ENCODE measurements at places on chromosomes 2 and 18.

DNA sequence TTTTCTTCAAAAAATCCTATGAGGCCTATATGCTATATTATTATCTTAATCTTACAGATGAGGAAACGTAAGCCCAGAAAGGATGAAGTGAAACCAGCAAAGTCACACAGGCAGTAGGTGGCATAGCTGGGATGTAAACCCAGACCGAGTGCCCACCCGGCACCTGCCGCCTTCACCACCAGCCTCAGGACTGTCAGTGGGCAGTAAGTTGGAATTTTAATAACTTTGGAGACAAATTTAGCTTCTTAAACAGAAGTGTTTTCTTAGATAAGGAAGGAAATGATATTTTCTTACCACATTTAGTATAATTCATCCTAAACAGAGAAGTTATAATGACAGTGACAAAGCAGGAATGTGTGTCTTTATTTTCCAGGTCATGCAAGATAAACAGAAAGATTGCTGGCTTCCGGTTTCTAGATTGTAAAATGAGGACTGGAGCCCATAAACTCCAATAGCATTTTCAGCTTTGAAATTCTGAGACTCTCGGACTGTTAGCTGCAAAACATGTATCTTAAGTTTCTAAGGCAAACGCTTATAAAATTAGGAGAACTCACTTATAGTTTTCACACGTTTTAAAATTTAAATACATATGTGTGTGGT lies 59.3 kb downstream of the CD8B2 start:
- DNase-seq, result no peak

DNA sequence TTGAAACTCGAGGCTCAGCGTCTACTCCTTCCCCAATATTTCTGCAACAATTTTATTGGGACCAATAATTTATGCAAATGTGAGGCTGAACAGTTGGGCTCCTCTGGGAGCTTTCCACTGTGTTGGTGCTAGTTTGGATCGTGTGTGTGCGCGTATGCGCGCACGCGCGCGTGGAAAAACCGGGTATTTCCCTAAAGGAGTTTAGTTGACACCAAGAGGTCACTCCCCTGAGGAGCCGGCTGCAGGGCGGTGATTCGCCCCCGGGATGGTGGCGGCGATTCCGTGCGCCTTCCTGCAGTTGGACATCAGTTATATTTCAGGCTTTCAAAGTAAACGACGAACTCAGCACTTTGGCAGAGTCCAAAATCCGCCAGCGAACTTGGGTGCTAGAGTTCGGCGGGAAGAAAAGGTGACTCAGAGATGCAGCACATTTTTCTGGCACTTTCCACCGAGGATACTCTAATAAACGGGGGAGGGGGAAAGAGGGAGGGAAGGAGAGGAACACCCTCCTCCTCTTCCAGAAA lies 186.5 kb upstream of the FANCL start:
- peak; percentile 32 for DNase-seq

- DNase-seq, result peak; percentile 58
Observed at GRCh38 chr2:177758591-177759371, 313.8 kb downstream of the PDE11A start.

DNA sequence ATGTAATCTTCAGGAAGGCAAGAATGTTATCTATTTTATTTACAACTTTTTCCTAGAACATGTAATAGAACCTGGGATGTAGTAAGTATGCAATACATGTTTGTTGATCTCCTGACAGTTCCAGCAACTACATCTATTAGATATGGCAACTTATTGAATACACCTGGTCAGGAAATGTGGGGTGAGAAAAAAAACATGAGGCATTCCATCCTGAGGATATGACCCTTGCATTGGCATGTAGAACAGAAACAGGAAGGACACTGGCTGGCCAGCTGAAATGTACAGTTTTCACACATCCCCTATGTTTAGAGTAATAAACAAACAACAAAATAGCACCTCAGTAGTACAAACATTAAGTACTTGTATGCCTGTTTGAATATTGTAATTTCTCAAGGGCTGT lies 272.6 kb upstream of the NT5C1B start:
- no peak for DNase-seq

DNA sequence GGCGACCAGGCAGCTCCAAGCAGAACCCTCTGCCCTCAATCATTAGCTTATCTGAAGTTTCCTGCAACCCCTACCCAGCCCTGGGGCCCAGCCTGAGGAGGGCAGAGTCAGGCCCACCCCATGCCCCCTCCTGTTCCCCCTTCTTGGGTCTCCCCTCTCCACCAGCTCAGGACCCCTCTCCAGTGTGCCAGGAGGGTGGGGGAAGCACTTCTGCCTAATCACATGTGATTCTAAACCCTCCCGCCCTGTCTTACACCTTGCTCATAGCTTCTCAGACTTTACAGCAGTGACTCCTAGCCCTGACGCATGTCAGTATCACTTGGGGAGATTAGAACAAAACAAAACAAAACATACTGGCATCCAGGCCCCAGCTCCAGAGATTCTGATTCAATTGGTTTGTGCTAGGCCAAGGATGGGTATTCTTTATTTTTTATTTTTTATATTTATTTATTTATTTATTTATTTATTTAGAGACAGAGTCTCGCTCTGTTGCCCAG lies 42.5 kb upstream of the ASAP2 start:
- DNase-seq, result no peak

DNA sequence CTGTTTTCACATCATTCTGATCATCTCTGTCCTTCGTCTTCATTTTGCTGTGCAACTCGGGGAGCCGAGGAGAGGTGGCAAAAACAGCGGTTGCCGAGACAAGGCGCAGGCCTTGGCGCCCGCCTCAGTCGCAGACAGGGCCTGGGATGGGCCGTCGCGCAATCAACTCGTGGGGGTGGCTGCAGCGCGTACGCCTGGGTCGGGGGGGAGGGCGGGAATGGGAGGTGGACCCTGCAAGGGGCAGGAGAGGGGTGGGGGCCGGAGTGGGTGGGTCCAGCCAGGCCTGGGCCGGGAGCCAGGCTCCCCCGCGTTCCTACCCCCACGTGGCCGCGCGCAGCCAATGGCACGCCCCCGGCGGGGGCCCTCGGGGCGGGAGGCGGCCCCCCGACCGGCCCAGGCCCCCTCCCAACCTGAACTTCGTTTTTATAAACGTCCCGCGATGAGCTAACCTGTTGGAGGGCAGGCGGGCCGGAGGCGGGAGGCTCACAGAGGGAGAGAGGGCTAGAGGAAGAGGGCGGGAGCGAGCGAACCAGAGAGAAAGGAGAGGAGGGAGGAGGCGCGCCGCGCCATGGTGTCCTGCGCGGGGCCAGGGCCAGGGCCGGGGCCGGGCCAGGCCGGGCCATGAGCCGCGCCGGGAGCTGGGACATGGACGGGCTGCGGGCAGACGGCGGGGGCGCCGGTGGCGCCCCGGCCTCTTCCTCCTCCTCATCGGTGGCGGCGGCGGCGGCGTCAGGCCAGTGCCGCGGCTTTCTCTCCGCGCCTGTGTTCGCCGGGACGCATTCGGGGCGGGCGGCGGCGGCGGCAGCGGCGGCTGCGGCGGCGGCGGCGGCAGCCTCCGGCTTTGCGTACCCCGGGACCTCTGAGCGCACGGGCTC lies at the start of gene HOXD13:
TSS of gene HOXD13 (plus strand) at position 452 of the 875 bp plus-strand sequence. CDS start at position 622, 170 bp downstream.
- no peak for DNase-seq

GRCh38 chr2:101255501-101255900 lies 2.8 kb downstream of the CNOT11 start:
- peak; percentile 36 for DNase-seq

DNA sequence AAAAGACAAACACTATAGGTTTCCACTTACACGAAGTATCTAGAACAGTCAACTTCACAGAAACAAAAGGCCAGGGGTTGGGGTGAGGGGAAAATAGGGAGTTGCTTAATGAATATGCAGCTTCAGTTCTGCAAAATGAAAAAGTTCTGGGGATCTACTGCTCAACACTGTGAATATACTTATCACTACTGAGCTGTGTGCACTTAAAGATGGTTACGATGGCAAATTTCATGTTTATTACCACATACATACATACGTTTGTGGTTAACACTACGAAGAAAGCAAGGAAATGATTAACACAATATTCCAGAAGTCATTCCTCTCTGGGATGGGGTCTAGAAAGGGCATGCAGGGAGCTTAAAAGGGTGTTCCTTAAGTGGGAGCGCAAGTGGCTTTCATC lies 19.3 kb downstream of the MBOAT2 start:
- no peak for DNase-seq

DNA sequence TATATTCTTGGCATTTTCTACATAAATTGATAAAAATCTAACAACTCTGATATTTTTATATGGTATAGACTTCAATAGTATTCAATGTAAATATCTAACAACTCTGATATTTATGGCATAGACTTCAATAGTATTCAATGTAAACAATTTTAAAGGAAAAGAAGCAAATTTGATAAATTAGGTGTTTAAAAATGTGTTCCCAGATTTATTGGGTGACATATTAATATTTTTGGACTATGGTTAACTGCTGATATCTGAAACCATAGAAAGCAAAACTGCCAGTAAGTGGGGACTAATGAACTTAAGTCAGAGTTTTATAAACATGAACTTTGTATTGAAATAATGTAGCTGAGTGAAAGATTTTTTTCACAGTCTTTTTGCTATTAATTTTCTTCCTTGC lies 1576.0 kb upstream of the DDX18 start:
- DNase-seq, result no peak

DNA sequence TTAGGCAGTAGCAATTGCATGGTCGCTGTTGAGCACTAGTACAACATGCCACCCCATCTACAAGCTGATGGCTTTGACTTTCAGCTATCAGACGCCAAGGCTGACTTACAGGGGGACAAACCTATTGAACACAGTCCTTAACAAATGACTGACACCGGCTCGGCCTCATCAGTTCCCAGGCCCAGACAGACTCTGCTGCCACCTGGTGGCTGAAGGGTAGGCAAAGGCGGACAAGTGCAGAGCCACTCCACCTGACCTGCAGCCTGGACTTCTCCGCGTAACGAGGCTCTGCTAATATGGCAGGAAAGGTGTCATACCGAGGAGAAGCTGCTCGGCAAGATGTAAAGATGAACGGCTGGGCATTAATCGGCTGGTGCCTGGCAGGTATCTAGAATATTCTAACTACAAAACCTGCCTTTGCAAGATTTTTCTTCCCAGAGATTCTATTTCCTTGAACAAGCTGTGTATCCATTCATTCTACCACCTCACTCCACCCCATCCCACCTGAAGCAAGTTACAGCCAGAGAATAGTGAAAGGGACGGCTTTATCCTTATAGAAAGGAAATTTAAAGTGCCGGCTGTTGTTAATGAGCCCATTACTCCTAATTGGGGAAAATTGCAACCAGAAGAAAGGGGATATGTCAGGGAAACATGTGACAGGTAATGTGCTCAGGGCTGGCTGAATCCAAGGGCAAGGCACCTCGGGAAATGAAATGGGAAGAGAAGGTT lies 67.4 kb downstream of the STEAP3 start:
- DNase-seq, result peak; percentile 60

- no peak for DNase-seq
Observed at GRCh38 chr18:67432806-67433205, 83.7 kb downstream of the DSEL start.

- peak; percentile 88 for DNase-seq
Observed at GRCh38 chr2:217994776-217995274, 8.0 kb downstream of the TNS1 start.

DNA sequence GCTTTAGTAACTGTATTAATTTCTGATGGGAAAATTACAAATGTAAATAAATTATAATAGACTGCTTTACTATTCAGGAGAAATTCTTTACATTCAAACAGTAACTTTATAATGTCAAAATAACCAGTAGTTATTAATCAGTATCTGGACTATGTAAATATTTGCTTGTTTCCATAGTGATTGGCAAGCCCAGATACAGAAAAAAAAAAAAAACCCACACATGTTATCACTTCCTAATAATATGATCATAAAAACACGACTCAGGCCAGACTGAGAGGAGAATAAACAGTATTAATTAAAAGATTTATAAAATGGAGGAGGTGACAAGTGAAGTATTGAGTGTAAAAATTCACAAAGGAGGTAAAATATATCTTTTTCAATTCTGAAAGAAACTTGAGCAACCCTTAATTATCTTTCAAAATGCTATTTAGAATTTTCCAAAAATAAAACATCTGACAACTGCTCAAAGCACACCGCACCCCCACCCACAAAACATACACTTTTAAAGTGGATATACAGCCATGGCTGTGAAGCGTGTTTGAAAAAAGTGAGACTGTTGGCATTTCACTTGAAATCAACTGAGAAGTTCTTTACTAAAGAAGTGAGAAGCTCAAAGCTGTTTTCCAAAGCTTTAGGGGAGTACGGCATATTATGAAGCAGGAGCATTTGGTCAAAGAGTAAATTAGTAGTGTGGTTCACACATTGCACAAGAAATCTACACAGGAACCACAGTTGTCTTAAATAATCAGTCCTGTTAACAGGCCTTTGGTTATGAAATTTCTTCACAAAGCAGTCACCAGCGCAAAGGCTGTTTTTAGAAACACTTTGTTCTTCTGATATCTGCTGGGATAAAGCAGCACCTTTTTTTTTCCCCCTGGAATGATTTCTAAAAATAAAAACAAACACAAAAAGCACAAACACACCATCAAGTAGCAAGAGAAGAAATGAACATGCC lies 475.8 kb downstream of the TXNL1 start:
- peak; percentile 38 for DNase-seq

DNA sequence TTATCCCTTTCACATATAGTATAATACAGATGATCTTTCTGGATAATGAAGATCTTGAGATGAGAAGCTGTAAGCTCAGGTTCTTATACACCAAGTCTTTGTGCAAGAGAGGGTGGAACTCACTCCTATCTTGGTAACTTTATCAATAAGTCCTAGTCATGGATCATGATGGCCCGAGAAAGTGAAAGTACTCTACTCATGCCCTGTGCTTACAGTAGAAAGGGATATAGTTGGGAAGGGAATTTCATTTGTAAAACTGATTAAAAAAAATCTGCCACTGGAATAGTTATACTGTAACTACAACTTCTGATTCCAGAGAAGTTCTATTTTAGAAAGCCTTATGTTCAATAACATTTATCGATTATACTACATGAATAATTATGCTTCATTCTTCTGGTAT lies 51.8 kb downstream of the MYO3B start:
- no peak for DNase-seq

DNA sequence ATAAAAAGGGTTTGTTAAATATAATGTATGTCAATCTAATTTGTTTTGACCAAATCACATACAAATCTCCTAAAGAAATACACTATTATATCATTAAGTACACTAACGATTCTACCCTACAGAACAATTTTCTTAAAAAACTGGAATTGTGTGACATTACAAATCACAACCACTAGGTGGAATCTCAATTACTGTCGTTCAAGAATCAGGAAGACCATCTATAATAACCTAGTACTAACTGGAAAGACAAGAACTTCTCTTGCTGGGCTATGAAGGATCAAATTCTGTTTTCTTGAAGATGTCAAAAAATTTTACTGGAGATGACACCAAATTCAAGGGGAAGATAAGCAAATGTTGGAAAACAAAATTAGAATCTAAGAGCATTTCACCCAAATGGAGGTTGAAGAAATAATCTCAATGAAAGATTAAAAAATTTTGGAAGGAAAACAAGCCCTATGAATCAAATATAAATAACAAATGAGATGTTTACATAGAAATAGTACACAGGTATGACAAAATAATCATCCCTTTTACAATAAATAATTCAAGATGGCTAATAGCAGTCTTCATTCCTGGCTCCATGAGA lies 110.9 kb downstream of the STK39 start:
- DNase-seq, result peak; percentile 66

- DNase-seq, result no peak
Observed at GRCh38 chr2:8408560-8409460, 273.0 kb upstream of the ID2 start.

Measured in fibroblast of mammary gland (primary cell).